ENCODE measurements at places on chromosomes 12 and 14.

- peak; percentile 64 for DNase-seq
Observed at GRCh38 chr12:39619660-39620433, at the start of gene ABCD2. Gene ABCD2 (minus strand): TSS chr12:39619803. CDS start chr12:39619615, 188 bp downstream.

GRCh38 chr12:61355105-61355504 is 905.1 kb upstream of the USP15 start:
- no peak for DNase-seq

GRCh38 chr12:109110988-109111495 is 5.3 kb upstream of the ACACB start:
- peak; percentile 33 for DNase-seq

DNA sequence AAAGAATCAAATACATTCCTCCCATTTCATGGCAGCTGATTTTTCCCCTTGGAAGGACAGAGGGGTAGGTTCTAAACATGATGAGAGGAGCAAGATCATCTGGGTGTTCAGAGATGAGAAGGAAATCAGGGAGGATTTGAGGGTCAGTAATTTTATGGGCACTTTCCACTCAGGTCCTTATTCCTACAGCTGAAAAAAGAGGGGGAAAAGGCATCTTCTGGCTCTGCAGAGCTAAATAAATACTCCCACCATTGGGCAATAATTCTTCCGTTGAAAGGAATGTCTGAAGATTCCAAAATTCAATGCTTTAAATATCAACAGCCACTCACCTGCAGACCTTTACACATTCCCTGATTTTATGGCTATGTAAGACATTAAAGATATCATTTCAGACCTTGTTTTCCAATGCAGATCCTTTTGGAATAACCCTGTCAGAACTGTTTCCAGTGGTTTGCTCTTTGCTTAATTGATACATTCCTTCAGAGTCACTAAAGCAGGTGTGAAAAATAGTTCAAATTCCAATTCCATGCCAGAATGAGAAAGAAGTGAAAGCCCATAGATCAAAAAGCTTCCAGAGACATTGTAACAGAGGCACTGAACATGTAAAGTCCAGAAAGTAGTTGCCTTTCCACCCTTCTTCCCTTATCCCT is 233.3 kb upstream of the KRR1 start:
- no peak for DNase-seq

DNA sequence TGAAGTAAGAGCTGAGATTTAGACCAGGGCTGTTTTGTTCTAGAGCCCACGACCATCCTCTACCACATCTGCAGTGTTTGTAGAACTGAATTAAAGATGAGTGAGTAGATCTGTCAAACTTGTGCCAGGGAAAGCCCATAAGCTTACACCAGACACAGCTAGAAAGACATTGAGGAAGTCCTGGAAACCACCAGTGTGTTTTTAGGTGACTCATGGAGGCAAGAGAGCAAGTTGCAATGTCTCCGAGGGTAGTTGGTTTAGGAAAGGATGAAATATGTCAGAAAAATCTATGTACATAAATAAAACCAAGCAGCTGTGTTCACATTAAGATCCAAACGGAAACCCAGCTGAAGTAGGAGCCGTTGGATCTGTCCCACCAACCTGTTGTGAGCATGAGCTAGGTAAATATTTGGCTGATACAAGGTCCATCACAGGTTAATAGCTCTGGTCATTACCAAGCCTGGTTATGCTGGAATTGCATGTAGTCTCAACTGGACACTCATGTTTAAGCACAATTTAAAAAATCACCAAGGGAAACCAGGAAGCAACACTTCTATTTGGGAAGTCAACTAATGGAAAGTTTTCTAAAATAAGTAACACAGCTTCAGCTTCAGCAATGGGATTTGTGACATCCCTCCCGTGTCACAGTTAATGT is 49.9 kb upstream of the PLEKHG3 start:
- DNase-seq: no peak

- DNase-seq: no peak
Observed at GRCh38 chr14:105141026-105141425, 27.6 kb downstream of the JAG2 start.

GRCh38 chr12:32290411-32290810 is 108.9 kb upstream of the FGD4 start:
- DNase-seq: no peak

- DNase-seq: no peak
Observed at GRCh38 chr14:41957459-41957858, 350.8 kb downstream of the LRFN5 start.

DNA sequence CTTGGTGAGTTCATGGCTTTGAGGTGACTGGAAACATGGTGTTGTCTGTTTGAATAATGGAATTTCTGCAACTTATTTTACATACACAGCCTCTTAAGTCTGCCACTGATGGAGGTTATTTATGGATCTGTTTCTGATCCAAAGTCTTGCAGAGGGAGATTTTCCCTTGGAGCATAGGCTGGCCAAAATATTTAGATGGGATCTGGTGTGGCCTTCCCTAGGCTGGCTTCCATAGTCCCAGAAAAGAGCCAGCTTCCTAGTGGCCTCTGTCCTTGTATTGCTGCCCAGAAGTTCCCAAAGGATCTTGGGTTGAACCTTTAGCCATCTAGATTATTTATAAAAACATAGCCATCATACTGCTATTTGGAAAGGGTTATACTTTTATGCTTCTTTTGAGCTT is 491.1 kb upstream of the RGS6 start:
- DNase-seq: no peak

DNA sequence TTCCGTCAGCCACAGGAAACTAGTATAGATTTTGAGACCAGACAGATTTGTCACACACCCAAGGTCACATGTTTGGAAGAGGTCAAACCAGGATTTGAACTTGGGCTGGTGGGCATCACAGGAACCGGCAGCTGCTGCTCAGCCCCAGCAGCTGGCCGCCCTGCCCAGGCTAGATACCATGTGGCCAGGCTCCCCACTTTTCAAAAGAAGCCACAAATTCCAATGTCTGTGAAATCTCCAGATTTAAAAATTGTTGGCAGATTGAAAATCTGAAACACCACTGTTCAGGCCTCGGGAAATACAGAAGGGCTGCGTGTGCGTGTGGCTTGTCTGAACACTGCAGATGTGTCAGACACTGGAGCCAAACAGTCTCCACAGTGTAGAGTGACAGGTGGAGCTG is 30.4 kb downstream of the MMAB start:
- DNase-seq: no peak

DNA sequence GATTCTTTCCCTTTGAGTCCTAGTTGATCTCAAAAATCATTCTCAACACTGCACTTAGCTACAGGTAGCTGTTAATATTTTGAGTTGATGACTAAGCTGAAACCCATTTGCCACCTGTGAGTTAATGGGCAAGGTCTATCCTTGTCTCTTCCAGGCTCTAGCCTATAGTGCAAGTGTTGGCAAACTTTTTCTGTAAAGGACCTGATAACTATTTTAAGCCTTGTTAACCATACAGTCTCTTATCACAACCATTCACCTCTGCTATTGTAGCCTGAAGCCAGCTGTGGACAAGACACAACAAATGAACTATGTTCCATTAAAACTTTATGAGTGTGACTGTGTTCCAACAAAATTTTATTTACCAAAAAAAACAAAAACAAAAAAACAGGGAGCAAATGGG is 19.4 kb downstream of the RAP1B start:
- DNase-seq: no peak

- DNase-seq: no peak
Observed at GRCh38 chr12:100793182-100793581, 1.4 kb upstream of the ANO4 start.

All from T-helper 22 cell (primary cell).